ENCODE measurements at places on chromosomes 12 and 14.

- peaks cover 53% of the 10 kb centered on the region for H3K4me1 ChIP-seq
- H3K27me3 ChIP-seq: no peaks in the 10 kb centered on the region
- no peak for DNase-seq
These were observed 25.0 kb downstream of the DAD1 start for GRCh38 chr14:22563987-22564386.

GRCh38 chr12:120674097-120674636 is 12.8 kb upstream of the MLEC start:
- no peak overlapping the region for H3K4me3 ChIP-seq
- H3K27me3 ChIP-seq: no peaks in the 10 kb centered on the region
- no peak overlapping the region for H3K27ac ChIP-seq

- H3K27me3 ChIP-seq: no peaks in the 10 kb centered on the region
- no peak overlapping the region for H3K4me3 ChIP-seq
- no peaks in the 10 kb centered on the region for H3K36me3 ChIP-seq
- no peak overlapping the region for H3K27ac ChIP-seq
These were observed 12.2 kb downstream of the EVL start for GRCh38 chr14:100077441-100077840.

DNA sequence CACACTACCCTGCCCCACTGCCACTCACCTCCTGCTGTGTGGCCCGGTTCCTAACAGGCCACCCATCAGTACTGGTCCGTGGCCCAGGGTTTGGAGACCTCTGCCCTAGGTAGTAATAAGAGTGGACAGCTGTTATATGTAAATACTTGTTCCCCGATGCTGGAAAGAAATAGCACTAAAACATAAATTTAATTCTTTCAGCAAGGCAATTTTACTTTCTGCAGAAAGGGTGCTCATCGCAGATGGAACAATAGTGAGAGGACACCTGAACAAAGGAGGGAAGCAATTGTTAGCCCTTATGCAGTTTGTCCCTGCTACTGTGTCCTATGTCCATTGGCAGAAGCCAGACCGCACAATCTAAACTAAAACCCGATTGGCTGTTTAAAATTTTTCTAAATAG is 5.9 kb upstream of the CYP46A1 start:
- H3K36me3 ChIP-seq: no peaks in the 10 kb centered on the region
- peaks cover 4% of the 10 kb centered on the region for H3K4me1 ChIP-seq
- no peak for DNase-seq
- no peak overlapping the region for H3K4me3 ChIP-seq
- H3K27ac ChIP-seq: no peak overlapping the region

GRCh38 chr14:39015964-39016577 is 87.0 kb downstream of the SEC23A start:
- H3K27me3 ChIP-seq: no peaks in the 10 kb centered on the region
- no peak overlapping the region for H3K4me3 ChIP-seq
- no peak overlapping the region for H3K27ac ChIP-seq

- no peak overlapping the region for H3K4me3 ChIP-seq
- DNase-seq: no peak
- peaks cover 5% of the 10 kb centered on the region for H3K4me1 ChIP-seq
- peak overlapping the region; percentile 42 for H3K27ac ChIP-seq
These were observed 26.2 kb downstream of the TCP11L2 start for GRCh38 chr12:106328735-106329134.

DNA sequence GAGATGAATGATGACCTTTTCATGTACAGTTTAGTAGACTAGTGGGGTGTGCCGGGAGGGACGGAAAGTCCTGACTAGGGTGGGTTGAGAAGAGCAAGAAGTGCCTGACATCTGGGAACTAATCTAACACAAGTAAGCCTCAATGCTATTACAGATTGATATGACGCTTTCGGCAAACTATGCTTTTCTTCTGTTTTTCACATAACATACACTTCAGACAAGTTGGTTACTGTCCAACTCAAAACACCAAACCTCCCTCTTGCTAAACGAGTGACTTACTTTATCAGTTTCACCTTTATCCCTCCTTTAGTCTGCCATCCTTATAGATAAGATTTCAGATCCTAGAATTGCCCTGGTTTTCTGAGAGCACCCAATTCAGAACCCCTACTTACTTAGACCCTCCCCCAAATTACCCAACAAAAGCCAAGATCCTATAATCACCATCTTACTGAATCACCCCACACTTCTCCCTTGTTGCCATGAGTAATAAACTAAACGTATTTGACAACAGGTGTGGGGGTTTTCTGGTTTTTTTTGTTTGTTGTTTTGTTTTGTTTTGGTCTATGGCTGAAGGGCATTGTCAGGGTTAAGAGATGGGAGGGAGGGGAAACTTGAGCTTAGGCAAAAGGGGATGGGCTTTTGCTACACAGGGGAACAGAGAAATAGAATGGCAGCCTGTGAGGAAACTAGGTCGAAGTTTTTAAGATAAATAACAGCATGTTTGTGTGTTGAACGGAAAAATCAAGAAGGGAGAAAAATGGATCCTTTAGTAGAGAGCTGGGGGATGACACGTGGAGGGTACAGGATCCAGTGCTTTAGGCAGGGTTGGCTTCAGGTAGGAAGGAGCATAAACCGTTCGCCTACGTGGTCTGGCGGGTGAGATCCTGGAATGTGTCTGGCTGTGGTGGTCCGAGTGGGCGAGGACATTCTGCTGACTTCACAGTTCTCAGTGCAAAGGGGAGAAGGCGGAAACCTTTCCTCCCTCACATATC is 6.1 kb upstream of the PSMA3 start:
- no peak overlapping the region for H3K4me3 ChIP-seq
- H3K27me3 ChIP-seq: no peaks in the 10 kb centered on the region
- no peak for DNase-seq
- H3K4me1 ChIP-seq: peaks cover 6% of the 10 kb centered on the region
- H3K36me3 ChIP-seq: no peaks in the 10 kb centered on the region

- DNase-seq: no peak
- no peak overlapping the region for H3K4me3 ChIP-seq
- H3K27me3 ChIP-seq: no peaks in the 10 kb centered on the region
- no peaks in the 10 kb centered on the region for H3K36me3 ChIP-seq
- no peaks in the 10 kb centered on the region for H3K4me1 ChIP-seq
These were observed 379.9 kb upstream of the DCN start for GRCh38 chr12:91562476-91562875.

- no peaks in the 10 kb centered on the region for H3K27me3 ChIP-seq
- H3K27ac ChIP-seq: no peak overlapping the region
- H3K4me1 ChIP-seq: peaks cover 3% of the 10 kb centered on the region
- H3K36me3 ChIP-seq: no peaks in the 10 kb centered on the region
These were observed 64.8 kb downstream of the HECTD4 start for GRCh38 chr12:112317481-112317880.

DNA sequence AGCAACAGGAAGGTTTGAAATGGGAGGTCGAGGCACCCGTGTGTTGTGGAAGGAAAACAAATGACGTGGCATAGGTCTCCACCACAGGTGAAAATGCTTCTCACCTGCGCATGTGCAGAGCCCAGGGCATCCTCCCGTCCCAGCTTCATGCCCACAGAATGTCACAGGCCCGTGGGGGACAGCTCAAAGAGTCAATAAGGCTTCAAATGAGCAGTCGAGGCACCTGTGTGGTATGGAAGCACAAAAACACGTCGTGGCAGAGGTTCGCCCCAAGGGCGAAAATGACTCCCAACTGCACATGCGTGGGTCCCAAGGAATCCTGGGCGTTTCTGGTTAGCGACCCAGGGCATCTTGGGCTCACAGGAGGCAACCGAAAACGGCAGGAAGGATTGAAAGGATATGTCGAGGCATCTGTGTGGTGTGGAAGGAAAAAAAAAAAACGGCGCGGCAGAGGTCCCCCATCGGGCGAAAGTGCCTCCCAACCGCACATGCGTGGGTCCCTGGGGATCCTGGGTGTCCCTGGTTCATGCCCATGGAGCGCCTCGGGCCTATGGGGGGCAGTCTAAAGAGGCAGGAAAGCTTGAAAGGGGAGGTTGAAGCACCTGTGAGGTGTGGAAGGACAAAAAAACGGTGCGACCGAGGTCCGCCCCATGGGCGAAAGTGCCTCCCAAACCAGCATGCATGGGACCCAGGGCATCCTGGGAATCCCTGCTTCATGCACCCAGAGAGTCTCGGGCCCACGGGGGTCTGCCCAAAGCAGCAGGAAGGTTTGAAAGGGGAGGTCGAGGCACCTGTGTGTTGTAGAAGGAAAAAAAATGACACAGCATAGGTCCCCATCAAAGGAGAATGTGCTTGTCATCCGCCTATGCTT is 578.5 kb downstream of the ALG10 start:
- no peak for DNase-seq
- no peaks in the 10 kb centered on the region for H3K36me3 ChIP-seq
- no peaks in the 10 kb centered on the region for H3K27me3 ChIP-seq
- no peak overlapping the region for H3K4me3 ChIP-seq
- no peak overlapping the region for H3K27ac ChIP-seq

DNA sequence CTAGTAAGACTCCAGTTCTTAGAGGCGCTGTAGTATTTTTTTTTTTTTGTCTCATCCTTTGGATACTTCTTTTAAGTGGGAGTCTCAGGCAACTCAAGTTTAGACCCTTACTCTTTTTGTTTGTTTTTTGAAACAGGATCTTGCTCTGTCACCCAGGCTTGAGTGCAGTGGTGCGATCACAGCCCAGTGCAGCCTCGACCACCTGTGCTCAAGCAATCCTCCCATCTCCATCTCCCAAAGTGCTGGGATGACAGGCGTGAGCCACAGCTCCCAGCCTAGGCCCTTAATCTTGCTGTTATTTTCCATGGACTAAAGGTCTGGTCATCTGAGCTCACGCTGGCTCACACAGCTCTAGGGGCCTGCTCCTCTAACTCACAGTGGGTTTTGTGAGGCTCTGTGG is 21.3 kb downstream of the GPRC5A start:
- no peaks in the 10 kb centered on the region for H3K4me1 ChIP-seq
- no peaks in the 10 kb centered on the region for H3K27me3 ChIP-seq
- no peak for DNase-seq
- H3K4me3 ChIP-seq: no peak overlapping the region

DNA sequence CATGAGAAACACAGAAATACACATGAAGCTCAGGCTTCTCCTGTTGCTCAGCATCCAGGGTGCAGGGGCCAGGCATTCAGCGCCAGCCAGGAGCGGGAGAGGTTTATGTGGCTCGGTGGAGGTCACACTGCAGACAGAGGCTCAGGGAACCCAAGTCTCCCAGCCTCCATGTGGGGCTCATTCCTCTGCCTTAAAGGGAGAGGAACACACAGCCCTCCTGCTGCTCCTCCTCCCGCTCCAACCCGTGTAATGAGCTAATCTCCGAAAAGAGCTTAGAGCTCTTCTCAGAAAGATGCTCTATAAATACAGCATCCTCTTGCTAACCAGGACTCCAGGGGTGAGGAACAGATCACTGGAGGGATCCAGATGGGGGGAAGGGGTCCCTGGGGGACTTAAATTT is 28.2 kb downstream of the FGF6 start:
- no peaks in the 10 kb centered on the region for H3K36me3 ChIP-seq
- no peaks in the 10 kb centered on the region for H3K27me3 ChIP-seq
- DNase-seq: no peak
- H3K27ac ChIP-seq: no peak overlapping the region
- no peak overlapping the region for H3K4me3 ChIP-seq

DNA sequence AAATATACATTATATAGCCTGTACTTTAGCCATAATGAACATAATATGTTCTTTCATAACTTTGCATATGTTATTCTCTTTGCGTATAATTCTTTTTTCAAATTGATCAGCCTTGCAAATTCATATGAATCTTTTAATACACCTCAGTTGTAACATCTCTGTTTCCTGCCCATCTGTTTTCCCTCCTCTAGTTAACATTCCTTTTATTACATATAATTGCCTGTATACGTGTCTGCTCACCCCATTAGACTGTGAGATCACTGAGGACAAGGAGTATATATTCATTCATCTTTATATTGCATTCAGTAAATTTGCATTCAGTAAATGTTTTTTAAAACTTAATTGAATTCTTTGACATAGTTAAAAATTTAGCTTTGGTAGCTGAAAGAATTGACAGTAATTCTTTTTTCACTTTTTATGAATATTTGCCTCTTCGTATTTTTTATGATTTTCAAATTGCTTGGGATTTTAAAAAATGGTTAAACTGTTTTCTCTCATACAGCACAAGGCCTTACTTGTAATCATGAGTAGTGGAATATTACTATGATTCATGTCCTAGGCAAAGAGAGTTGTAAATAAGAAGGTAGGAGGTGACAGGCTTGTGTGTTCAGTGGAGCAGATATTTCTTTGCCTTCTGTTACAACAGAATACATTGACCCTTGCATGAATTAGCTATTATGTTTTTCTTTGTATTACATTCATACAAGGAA is 32.8 kb upstream of the KLHL42 start:
- H3K27me3 ChIP-seq: no peaks in the 10 kb centered on the region
- no peak overlapping the region for H3K4me3 ChIP-seq
- no peak for DNase-seq
- peaks cover 4% of the 10 kb centered on the region for H3K4me1 ChIP-seq
- H3K36me3 ChIP-seq: no peaks in the 10 kb centered on the region

GRCh38 chr14:29752221-29752923 is 175.3 kb downstream of the PRKD1 start:
- no peaks in the 10 kb centered on the region for H3K27me3 ChIP-seq
- DNase-seq: no peak
- no peak overlapping the region for H3K27ac ChIP-seq
- H3K36me3 ChIP-seq: no peaks in the 10 kb centered on the region
- no peak overlapping the region for H3K4me3 ChIP-seq

- DNase-seq: no peak
- H3K4me1 ChIP-seq: no peaks in the 10 kb centered on the region
- H3K27ac ChIP-seq: no peak overlapping the region
- no peaks in the 10 kb centered on the region for H3K36me3 ChIP-seq
These were observed 76.0 kb downstream of the LIN52 start for GRCh38 chr14:74160763-74161162.

GRCh38 chr12:63805704-63806672 is 26.3 kb downstream of the RXYLT1 start:
- H3K4me1 ChIP-seq: peaks cover 19% of the 10 kb centered on the region
- H3K27me3 ChIP-seq: no peaks in the 10 kb centered on the region
- peak overlapping the region; percentile 9 for H3K27ac ChIP-seq
- H3K36me3 ChIP-seq: no peaks in the 10 kb centered on the region
- DNase-seq: peak; percentile 23

GRCh38 chr14:67943947-67944346 is 124.4 kb downstream of the RAD51B start:
- no peak overlapping the region for H3K27ac ChIP-seq
- H3K4me3 ChIP-seq: no peak overlapping the region
- peaks cover 26% of the 10 kb centered on the region for H3K4me1 ChIP-seq
- peak; percentile 83 for DNase-seq
- H3K27me3 ChIP-seq: no peaks in the 10 kb centered on the region

DNA sequence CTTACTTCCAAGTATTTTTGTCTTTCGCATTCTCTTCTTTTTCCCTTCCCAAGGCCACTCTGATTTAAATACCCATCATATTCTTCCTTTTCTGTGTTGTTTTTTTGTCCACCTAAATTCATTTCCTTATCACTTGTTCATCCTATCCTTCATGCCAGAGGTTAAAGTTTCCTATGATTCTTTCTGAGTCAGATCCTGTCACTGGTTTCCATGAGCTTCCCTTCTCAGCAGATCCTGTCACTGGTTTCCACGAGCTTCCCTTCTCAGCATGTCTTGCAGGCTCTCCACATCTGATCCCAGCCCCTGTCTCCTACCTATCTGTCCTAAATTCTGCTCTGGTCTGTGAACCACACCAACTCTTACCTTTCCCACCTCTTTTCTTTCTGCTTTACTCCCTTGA is 311.8 kb upstream of the RGS6 start:
- no peaks in the 10 kb centered on the region for H3K27me3 ChIP-seq
- H3K36me3 ChIP-seq: no peaks in the 10 kb centered on the region
- H3K27ac ChIP-seq: no peak overlapping the region
- H3K4me3 ChIP-seq: no peak overlapping the region
- DNase-seq: no peak

GRCh38 chr14:92515546-92516343 is 2.2 kb downstream of the RIN3 start:
- no peaks in the 10 kb centered on the region for H3K27me3 ChIP-seq
- DNase-seq: no peak
- H3K4me3 ChIP-seq: no peak overlapping the region
- H3K4me1 ChIP-seq: no peaks in the 10 kb centered on the region
- H3K36me3 ChIP-seq: no peaks in the 10 kb centered on the region

Measured in pancreas (tissue), 10 donors.